ENCODE measurements at places on chromosomes 5 and 9.

DNA sequence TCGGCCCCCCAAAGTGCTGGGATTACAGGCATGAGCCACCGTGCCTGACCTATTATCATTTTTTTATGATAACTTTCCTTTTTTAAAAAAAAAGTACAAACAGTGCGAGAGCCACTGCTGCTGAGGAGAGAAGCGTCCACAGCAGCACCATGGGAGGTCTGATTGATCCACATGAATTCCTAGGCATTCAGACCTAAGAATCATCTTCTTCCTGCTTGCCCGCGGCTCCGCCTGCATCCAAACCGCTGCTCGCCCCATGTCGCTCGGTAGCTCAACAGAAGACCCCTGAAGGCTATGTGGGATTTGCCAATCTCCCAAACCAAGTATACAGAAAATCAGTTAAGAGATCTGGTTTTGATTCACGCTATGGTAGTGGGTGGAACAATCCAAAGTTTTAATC lies 102.0 kb downstream of the GABBR2 start:
- DNase-seq, result no peak

DNA sequence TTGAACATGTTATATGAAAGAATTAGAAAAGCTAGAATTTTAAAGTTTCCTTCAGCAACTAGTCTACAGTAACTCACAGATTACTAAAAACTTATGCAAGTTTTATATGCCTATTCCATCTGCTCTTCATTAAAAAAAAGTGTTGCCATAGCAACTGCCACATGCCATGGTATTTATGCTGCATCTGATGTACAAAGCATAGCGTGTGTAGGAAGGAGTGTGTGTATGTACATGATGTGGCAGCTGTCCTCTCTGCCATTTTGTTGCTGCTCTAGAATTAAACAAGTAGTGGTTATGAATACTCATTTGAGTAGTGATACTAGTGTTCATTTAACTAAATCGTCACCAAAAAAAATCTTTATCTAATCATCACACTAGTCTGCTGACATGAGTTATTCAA lies 593.5 kb downstream of the CETN3 start:
- no peak for DNase-seq

DNA sequence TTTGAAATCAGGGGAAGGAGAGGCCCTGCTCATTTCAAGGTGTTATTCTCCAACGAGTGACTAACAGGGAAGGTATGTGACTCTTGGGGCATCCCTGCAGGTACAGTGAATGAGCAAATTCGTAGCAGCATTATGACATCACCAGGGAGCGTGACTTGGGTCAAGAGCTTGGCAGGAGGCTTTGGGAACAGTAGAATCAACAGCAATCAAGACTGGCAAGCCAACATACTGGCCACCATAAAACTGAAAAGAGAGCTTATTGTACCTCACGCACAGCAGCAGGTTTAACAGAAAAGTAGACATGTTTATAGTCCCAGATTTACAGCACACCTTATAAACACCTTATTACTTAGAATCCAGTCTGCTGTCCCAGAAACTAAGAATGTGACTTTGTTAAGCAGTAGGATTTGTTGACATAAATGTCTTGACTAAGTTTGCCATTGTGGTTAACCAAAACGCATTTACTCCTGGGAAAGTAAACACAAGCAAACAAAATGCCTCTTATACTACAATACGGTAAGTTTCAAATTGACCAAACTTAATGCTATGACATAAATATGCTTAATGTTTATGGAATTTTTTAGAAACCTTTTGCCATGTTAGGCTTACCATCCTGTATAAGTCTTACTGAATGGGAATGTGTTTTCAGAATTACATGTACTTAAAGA lies 297.8 kb downstream of the NPR3 start:
- no peak for DNase-seq

GRCh38 chr5:130321931-130322330 lies 417.7 kb downstream of the CHSY3 start:
- no peak for DNase-seq

DNA sequence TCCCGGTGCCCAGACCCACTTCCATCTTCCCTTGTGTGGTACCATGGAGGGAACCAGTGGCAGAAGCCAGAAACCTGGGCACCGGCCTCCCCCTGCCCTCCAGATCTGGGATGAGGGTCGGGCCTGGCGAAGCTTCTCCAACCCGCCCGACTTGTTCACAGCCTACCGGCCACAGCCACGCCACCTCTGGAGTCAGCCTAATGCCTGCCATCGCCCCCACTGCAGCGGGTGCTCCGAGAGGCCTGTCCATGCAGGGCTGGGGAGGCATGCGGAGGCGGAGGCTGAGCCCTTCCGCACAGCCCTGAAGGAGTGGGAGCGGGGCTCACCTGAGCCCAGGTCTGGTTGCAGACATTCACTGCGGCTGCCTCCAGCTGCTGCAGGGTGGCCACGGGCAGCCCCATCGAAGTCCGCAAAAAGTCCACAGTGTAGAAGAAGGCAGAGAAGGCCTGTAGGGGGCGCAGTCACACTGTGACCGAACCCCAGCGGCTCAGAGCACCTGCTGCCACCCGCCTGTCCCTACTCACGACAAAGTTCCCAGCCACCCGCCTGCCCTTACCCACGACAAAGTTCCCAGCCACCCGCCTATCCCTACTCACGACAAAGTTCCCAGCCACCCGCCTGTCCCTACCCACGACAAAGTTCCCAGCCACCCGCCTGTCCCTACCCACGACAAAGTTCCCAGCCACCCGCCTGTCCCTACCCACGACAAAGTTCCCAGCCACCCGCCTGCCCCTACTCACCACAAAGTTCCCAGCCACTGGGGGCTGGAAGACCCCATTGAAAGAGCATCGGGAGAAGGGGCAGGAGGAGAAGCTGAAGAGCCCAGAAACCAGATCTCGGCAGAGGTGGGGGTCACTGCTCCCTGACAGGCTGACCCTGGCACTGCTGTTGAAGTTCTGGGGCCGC lies 3.8 kb upstream of the NPDC1 start:
- peak; percentile 88 for DNase-seq

DNA sequence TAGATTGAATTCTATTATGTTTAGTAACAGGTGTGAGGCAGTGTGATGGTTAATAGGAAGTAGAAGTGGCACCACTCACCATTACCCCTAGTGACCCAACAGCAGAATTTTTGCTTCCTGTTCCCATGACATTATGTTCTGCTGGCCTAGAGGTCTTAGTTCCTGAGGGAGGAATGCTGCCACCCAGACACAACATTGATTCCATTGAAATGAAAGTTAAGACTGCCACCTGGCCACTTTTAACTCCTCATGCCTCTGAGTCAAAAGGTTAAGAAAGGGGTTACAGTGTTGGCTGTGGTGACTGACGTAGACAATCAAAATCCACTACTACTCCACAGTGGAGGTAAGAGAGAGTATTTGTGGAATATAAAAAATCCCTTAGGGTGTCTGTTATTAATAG lies 218.9 kb upstream of the NMUR2 start:
- DNase-seq, result no peak

- DNase-seq, result no peak
Observed at GRCh38 chr5:93192087-93192486, 388.9 kb downstream of the NR2F1-AS1 start.

GRCh38 chr5:75510836-75511434 lies 494 bp downstream of the CERT1 start:
- no peak for DNase-seq

DNA sequence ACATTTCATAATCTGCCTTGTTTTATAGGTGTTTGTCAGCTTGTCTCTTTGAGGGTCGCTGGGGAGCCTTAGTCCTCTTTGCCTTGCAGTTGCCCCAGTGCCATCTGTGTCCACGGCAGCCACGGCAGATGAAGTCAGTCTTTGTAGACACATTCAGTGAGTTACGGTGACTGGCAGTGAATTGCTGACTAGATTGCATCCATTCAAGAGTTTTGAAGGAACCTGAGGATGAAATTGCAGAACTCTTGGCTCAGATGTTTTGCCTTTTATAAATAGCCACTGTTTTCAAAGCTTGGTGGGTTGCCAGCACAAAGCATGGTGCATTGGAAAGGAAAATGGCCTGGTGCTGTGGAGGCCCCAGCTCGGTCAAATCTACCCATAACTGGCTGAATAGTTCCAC lies 125.6 kb downstream of the TRIO start:
- DNase-seq, result no peak

GRCh38 chr9:110809038-110809595 lies 140.5 kb downstream of the MUSK start:
- no peak for DNase-seq

DNA sequence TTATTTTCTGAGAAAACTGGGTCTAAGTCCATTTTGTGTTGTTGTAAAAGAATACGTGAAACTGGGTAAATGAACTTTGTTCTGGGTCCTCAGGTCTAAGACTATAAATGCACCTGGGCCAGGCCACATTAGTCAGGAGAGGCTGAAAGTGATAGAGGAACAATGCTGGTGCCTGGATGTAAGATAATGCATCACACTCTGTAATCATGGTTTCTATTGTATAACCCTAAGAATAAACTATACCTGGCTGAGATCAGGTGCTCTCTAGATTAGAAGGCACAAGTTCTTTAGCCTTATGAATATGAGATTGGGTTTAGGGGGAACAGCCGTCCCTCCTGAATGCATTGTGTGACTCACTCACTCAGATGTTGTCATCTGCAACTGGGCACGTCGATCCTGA lies 675.5 kb downstream of the HTR1A start:
- DNase-seq, result no peak

DNA sequence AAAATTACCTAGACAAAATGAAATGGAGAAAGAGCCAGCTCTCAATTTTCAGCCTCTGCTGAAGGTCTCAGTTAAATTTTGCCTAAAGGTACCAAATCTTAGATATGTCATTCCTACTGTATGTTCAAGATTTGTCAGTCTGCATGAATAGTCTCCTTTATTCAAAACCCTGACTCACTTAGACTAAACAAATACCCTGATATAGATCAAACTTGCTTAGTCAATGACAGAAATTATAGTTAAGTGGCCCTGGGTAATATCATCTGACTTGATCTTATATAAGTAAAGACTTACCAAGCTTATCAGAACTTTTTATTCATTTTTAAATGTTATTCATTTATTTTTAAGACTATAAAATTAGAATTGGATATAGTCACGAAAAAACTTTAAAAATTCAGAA lies 12.2 kb downstream of the MEGF9 start:
- DNase-seq, result no peak

- peak; percentile 24 for DNase-seq
Observed at GRCh38 chr5:6291961-6292360, 86.4 kb downstream of the MED10 start.

DNA sequence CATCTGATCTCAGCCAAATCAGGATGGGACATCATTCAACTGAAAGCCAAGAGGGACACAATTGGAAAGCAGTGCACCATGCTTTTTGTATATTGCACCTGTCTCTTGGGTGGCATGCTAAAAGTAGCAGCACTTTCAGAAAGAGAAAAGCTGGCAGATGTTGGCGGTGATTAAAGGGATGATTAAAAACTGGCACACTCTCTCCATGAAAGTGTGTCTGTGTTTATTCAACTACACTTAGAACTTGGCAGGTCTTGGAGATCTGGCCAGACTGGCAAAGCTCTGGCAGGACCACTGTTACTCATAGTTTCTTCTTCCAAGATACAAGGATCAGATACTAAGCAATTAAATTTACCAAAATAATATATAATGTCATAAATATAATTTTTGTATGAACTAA lies 112.9 kb upstream of the ELAVL2 start:
- no peak for DNase-seq

DNA sequence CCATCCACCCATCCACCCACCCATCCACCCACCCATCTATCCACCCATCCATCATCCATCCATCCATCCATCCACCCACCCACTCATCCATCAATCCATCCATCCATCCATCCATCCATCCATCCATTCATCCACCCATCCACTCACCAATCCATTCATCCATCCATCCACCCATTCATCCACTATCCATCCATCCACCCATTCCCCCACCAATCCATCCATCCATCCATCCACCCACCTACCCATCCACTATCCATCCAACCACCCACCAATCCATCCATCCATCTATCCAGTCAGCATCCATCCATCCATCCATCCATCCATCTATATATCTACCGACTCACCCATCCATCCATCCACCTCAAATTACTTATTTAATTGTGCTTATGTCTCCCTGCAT lies 36.9 kb upstream of the PHYKPL start:
- no peak for DNase-seq

GRCh38 chr9:31623511-31623910 lies 760.9 kb upstream of the ACO1 start:
- DNase-seq, result no peak

GRCh38 chr9:74735761-74736160 lies 152.0 kb downstream of the TRPM6 start:
- no peak for DNase-seq

- DNase-seq, result no peak
Observed at GRCh38 chr5:179265514-179266290, 79.6 kb downstream of the ADAMTS2 start.

GRCh38 chr5:56326116-56326515 lies 93.0 kb upstream of the ANKRD55 start:
- DNase-seq, result no peak

DNA sequence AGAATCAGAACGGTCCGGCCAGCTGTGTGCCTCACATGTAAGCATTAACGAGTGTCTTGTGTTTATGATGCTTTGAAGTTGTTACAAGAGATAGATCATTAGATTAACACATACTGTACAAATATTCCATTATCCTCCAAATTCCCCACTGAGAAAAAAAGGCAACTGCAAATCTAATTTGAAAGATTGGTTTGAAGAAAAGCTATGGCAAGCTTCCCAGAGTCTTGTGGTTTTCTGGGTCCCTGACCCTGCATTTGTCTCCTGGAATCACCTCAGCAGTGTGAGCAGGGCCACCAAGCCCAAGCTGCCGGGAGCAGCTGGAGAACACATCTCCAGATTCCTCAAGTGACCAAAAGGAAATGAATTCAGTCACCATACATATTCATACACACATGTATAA lies 36.9 kb upstream of the ADAMTS16 start:
- DNase-seq, result no peak

DNA sequence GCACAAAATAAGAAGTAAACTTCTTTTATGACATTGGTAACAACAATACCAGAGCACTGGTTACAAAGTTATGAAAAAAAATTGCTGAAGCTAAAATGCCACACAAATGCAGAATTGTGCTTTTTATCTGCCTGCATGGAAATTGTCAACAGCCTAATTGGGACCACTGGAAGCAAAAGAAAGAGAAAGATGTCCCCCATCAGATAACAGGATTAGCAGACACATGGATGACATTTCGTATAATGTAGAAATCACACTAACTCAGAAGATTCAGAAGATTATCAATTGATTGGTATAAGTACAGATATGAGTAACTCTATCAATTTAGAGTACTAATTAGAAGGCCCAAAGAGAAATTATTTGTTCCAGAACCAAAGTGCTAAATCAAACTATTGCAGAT lies 19.1 kb upstream of the FRMD3 start:
- DNase-seq, result no peak
